Left lung (tissue), 14 donors: ENCODE measurements at places on chromosomes 7 and 10. TPM values are rescaled to one million over a fixed set of nuclear protein-coding genes. Genes with fewer than 3 reads are reported as not detected.
A peak's percentile ranks its signal among the peaks of the same experiment; 100 is the strongest.

- no peak for DNase-seq
Measured at GRCh38 chr10:3203972-3204371, 31.4 kb upstream of the PITRM1 start.

GRCh38 chr10:77798940-77799339, 127.6 kb downstream of the DLG5 start:
- no peak for DNase-seq

DNA sequence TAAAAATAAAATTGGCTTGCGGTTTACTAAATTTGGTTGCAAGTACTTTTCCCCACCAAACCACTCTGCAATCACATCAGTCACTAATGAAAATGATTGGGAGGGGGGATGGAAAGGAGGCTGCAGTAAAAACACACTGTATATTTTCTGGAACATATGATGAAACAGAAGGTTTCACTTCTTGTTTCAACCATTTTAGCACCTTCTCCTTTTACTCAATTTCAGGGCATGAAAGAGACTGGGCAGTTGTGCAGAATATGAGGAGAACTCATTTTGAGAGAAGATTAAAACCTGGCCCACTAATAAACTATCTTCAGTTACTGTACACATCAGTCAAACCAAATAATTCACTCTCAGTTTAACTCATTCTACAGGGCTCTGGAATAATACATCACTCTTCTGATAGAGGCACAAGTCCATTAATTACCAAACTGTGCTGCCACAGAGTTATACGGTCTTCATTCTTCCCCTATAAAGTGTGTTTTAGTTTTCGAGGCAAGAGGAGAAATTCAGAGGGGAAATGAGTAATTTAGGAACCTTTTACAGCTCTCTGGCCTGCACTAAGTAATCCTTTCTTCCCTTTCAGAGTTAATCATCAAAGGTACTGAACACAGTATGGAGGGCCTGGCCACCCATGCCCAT, 25.5 kb downstream of the JAZF1 start:
- DNase-seq = no peak

- no peak for DNase-seq
Measured at GRCh38 chr10:131876017-131876416, 24.8 kb upstream of the PPP2R2D start.

DNA sequence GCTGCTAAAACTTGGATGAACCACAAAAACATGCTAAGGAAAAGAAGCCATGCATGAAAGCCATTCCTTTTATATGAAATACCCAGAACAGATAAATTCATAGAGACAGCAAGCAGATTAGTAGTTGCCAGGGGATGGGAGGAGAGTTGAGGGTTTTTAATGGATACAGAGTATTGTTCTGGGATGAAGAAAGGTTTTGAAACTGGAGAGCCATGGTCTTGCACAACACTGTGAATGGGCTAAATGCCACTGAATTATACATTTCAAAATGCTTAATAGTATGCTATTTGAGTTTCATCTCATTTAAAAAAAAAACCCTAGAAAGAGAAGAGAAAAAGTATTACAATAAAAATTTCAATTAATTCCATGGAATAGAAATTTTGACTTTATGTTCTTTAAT, 154.3 kb downstream of the GNAT3 start:
- no peak for DNase-seq

- no peak for DNase-seq
Measured at GRCh38 chr7:26292768-26293560, 1.3 kb downstream of the SNX10 start.

- DNase-seq = peak; percentile 33
Measured at GRCh38 chr10:96470116-96470743, 43.5 kb downstream of the TLL2 start.

DNA sequence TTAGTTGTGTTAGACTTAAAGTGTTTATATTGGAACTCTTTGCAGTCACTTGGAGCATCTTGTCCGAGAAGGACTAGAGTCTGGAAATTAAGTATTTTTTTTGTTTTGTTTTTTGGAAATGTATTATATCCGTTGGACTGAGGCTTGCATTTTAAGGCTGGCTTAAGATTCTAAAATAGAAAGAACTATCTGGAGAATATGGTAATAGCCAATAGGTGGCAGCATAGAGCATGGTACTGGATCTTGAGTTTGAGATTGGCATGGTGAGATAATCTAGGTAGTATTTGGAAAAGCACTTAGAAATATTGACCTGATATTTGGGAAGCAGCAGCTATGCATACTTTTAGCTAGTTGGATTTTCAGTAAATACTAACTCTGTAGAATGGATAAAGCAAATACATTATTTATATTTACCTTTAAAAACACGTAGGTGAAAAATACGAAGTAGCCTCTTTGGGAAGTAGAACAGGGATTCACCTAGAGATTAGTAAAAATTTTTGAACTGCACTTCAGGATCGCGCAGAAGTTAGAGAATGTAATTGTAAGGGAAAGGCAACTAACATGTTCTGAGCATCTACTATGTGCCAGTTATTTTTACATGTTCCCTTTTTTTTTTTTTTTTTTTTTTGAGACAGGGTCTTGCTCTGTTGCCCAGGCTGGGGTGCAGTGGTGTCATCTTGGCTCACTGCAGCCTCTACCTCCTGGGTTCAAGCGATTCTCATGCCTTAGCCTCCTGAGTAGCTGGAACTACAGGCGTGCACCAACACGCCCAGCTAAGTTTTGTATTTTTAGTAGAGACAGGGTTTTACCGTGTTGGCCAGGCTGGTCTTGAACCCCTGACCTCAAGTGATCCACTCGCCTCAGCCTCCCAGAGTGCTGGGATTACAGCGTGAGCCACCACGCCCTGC, 78.6 kb downstream of the LCOR start:
- DNase-seq = no peak

DNA sequence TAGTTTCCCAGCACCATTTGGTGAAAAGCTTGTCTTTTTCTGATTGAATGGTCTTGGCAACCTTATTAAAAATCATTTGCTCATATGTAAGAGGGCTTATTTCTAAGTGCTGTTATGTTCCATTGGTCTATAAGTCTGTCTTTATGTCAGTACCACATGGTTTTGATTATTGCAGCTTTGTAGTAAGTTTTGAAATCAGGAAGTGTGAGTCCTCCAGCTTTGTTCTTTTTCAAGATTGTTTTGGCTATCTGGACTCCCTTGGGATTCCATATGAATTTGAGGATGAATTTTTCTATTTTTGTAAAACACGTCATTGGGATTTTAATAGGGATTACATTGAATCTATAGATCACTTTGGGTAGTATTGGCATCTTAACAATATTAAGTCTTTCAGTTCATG, 5.4 kb downstream of the KIF11 start:
- no peak for DNase-seq

GRCh38 chr7:30575910-30576309, 18.8 kb upstream of the GARS1 start:
- DNase-seq = no peak

DNA sequence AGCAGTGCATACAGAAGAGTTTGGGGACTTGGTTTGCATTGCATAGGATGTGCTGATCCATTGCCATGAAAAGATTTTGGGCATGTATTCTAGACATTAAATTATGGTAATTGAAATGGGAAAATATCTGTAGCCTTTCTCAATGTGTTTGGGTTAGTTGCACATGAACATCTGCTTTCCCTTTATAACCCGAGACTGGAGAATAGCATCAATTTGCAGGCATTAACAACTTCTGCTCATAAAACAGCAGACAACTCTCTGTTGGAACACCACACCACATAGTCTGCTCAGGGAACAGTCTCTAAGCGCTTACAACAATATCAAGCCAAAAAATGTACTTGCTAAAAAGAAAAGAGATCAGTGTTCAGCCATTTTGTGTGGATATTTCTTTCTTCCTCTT, 1391.1 kb upstream of the LRRTM3 start:
- no peak for DNase-seq

DNA sequence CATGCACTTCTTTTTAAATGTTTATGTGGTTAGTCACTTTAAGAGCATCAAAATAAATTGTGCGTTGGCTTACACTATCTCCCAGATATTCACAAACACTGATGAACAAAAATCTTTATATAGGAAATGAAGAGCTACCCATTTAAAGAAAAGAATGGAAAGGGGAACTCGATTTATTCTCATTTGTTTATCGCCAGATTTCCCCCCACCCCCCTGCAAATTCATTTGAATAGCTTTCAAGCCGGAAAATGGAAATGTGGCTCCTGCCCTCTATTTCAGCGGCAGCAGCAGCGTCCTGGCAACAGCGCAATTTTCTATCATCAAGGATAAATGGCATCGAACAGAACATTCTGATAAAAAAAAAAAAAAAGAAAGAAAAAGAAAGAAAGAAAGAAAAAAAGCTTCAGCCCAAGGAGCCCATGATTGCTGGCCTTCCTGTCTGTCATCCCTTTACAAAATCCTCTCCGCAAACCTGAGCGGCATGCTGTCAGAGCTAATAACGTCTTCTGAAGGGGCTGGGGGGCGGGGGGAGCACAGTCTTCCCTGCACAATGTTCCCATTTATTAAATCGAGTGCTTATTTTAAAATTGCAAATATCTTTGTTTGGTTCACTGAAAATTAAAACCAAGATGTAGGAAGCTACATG, 13.7 kb upstream of the DLX6 start:
- DNase-seq = no peak

DNA sequence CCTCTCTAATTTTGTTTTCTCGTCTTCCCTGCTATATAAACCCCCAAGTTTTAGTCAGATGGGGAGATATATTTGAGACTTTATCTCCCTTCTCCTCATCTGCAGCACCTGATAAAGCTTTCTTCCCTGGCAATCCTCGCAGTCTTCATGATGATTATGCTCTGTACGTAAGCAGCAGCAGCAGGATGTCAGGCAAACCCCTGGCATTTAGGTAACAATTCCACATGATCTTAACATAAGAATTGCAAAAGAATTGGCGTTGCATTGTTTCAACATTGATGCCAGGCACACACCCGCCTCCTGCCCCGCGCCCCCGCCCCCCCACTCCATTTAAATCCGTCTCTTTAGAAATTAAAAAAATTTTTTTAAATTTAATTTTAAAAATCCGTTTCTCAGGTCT, 6.1 kb downstream of the PKD1L1 start:
- DNase-seq = no peak

GRCh38 chr10:28633750-28634149, 43.6 kb upstream of the BAMBI start:
- DNase-seq = no peak

GRCh38 chr7:130881091-130881798, 147.2 kb upstream of the KLF14 start:
- no peak for DNase-seq

- DNase-seq = peak; percentile 88
Measured at GRCh38 chr7:2978408-2978807, 65.3 kb downstream of the CARD11 start.

- no peak for DNase-seq
Measured at GRCh38 chr10:92756201-92757065, 66.7 kb downstream of the HHEX start.

DNA sequence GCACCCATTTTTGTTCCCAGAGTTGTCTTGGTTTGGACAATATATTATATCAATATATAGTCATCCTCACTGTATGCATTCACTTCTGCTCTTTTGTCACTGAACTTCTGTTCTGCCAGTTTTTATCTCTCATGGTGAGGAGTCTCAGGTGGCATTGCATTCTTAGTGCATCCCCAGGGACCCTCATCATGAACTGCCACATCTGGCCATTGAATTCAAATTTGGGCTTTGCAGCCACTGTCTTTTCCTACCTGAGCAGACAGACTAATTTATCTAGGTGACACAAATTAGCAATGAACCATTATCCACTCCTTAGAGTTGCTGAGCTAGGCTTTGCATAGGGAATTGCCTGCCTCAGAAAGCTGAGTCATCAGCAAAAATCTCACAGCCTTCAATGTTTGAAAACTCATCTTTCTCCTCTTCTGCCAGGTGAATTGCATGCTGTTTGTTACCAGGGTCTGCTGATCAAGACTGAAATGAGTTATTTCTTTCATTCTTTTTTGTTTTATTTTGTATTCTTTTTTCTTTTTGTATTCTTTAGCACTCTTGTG, 316.8 kb upstream of the MTPN start:
- DNase-seq = no peak

- no peak for DNase-seq
Measured at GRCh38 chr10:124064676-124065075, 28.7 kb downstream of the CHST15 start.

The PRLHR gene
- not detected for total RNA-seq

The EVX1 gene
- total RNA-seq = not detected

The PCGF5 gene
- 47.2 TPM for total RNA-seq

The SPDYE1 gene
- total RNA-seq = not detected
